ENCODE measurements at places on chromosomes 4 and X. TPM values are rescaled to one million over a fixed set of nuclear protein-coding genes. Genes with fewer than 3 reads are reported as not detected.
A peak's percentile ranks its signal among the peaks of the same experiment; 100 is the strongest.

The MAOA gene
- 110 TPM for total RNA-seq

The PUDP gene
- 22.6 TPM for total RNA-seq

- no peaks in the 10 kb centered on the region for H3K27me3 ChIP-seq
- no peak overlapping the region for H3K4me3 ChIP-seq
- H3K27ac ChIP-seq: peak overlapping the region; percentile 57
- peaks cover 4% of the 10 kb centered on the region for H3K4me1 ChIP-seq
- no peaks in the 10 kb centered on the region for H3K36me3 ChIP-seq
Measured at GRCh38 chr4:174604198-174604597, 81.9 kb upstream of the HPGD start.

DNA sequence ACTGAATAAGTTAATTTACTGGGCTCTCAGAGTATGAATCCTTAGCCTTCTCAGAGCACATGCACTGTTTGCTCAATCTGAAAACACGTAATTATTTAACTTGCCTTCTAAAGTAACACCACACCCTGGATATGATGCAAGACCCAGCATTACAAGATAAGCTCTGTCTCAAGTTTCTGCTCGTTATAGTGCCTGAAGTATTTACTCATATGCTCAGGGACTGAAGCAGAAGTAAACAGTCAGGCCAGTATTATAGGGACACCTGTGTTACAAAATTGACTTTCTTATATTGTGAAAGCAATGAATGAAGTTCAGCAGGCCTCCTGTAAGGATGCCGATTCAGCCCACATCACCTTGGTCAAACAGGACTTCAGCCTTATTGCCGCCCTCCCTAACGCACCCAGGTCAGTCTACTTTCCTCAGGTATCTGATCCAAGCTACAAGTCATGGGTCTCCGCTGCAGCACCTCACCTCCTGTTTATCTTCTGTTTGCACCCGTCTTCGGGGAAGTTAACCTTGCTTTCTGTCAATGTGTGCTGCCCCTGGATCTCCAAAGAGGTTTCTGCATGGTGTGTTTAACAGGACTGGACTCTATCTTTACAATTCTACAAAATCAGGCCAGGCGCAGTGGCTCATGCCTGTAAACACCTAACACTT lies 42.8 kb upstream of the KLF3 start:
- no peaks in the 10 kb centered on the region for H3K36me3 ChIP-seq
- peak; percentile 83 for DNase-seq
- H3K4me1 ChIP-seq: peaks cover 13% of the 10 kb centered on the region
- no peaks in the 10 kb centered on the region for H3K27me3 ChIP-seq
